NCI-H1105 treated with DMSO at 0.1 percent for 48 hours (cell line): ENCODE measurements at places on chromosomes 13 and 19.

- no peak for DNase-seq
These were observed 2.6 kb upstream of the SULT2B1 start for GRCh38 chr19:48549380-48549779.

DNA sequence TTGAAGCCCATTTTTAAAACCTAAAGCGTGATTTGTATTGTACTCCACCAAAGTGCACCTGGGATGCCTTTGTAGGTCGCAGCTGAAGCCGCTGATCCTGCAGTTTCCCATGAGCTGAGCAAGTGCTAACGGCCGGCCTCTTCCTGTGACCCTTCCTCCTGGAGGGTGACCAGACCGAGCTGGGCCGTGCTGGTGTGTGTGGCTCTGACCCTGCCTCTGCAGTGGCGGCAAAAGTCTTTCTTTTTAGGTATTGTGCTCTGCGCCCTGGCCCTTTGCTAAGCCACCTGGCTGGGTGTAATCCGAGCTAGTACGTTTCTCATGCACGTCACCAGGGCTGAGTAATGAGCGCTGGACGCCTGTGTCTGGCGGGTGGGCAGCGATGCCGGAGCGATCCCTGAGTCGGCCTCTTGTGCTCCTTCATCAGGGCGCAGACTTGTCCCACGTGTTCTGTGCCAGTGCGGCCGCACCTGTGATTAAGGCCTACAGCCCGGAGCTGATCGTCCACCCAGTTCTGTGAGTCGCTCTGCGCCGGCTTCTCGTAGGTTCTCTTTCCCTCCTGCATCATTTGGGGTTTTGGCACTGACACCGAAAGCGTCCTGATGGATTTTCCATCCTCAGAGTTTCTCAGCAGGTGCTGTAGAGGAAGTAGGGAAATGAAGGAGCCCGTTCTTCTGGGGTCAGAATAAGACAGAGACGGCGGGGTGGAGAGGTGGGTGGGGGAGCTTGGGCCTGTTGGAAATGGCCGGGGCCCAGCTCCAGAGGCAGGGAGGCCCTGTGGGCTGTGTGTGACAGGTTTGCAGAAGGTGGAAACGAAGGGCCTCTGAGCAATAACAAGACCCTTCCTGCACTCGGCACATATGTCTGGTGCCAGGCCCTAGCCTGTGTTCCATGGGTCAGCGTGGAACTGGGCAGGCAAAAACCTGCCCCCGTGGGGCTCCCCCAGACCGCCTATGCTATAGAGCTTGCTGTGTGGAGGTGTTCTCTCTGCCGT lies 9.7 kb downstream of the NAXD start:
- no peak for DNase-seq

- DNase-seq = no peak
These were observed 103.9 kb downstream of the LMO7 start for GRCh38 chr13:75740031-75740430.

DNA sequence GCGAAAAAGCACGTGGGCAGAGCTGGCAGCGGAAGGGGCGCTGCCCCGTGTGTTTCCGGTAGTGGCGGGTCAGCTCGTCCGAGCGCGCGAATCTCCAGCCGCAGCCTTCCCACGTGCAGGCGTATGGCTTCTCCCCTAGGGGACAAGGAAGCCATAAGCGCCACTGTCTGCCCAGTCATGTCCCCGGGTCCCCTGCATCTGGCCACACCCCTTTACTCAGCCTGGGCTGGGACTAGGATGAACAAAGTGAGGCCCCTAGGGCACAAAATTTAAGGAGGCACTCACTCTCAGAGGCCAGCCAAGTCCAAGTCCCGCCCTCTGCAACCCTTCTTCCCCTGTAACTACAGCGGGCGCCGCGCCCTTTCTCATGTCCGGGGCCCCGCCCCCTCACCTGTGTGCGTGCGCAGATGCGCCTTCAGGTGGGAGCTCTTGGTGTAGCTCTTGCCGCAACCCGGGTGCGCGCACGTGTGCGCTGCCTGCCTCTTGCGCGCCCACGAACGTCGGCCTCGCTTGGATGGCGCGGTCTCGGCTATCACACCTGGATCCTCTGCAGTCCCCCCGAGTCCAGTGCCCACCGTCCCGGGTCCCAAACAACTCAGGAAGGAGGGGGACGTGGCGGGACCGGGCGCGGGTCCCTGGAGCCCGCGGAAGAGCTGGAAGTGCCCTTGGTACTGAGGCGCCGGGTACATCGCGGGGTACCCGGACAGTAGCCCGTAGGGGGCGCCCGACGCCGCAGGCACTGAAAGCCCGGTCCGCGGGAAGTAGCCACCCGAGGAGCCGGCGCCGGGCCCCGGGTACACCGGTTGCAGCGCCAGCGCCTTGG lies 1.9 kb downstream of the KLF1 start:
- DNase-seq = no peak

DNA sequence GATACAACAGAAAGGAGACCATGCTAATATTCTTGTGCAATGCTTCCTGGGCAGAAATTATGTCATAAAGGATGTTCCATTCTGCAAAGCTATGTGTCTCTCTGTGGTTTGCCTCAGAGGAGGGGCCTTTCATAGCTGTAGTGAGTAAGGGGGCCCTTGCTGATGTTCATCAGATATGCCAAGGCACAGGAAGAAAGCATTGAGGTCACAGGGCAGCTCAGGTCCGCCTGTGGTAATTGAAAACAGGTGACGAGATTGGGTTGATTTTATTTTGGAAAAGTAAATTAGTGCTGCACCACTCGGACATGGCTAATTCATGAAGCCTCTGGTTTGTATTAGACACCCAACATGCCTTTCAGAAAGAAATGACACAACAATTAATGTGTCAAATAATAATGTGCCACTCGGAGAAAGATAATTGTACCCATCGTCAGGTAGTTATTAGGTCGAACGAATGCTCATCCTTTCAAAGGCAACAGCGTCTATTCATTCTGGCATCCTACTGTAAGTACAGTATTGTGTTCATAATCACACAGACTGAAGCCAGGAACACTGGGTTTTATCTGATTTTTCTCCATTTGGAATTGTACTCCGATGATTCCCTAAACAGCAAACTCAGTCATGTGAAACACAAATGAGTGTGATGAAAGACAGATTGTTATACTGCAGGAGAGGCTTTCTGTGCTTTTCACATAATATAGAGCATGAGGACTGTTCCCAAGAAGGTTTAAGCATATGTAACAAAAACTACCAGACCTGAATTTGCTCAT lies 421.6 kb upstream of the KLF12 start:
- DNase-seq = peak; percentile 19

DNA sequence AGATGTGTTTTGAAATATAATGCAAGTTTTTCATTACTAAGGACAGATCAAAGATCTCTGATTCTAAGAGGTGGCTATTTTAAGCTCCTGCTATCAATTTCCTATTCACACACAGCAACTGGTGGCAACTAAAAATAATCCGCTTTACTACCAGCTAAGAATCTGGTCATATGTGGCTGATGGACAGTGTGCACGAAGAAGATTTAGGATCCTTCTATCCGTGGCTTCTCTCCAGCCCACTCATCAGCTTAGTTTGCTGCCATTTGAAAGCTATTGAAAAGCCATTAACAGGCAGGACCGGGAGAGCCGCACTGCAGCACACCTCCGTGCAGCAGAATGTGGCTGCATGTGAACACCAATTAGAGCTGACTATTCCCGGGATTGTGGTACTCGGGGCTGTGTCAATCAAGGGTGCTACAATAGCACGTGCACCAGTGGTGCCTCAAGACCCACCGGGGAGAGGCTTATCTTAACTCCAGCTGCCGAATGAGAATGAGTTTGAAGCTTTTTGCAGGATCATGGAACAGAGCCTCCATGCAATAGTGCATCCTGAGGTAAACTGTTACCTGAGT lies at the start of gene MYO16:
TSS of gene MYO16 (plus strand) at position 431 of the 572 bp plus-strand sequence. CDS start 234 bp downstream, outside the sequence.
- peak; percentile 25 for DNase-seq

GRCh38 chr19:48249502-48250014 lies 6.2 kb downstream of the CARD8 start:
- no peak for DNase-seq

DNA sequence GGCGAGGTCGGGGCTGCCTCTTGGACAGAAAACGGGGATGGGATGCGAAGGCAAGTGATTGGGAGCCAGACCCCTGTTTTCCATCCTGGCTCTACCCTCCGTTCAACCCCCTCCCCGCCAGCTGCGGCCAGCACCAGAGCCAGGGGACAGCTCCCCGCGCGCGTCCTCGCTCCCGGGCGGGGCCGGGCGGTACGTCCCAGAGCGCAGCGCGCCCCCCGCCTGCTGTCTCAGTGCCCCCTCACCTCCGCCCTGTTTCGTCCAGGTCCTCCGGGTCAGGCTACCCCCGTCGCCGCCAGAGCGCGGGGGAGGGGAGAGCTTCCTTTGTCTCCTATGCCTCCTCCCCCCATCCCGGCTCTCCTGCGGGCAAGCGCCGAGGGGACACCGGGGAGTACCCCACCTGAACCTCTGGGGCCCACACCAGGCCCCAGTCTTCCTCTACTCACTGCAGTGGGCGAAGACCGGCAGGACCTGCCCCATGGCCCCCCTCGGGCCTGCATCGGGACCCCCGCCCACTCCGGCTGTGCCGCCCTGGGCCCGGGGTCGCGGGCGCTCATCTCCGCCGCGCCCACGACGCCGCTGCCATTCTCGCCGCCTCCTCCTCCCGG lies 396 bp downstream of the RTN2 start:
- peak; percentile 31 for DNase-seq

GRCh38 chr13:62482351-62482750 lies 1066.7 kb upstream of the PCDH20 start:
- DNase-seq = peak; percentile 98

- DNase-seq = no peak
These were observed 36.0 kb upstream of the SLC7A10 start for GRCh38 chr19:33261511-33262189.

DNA sequence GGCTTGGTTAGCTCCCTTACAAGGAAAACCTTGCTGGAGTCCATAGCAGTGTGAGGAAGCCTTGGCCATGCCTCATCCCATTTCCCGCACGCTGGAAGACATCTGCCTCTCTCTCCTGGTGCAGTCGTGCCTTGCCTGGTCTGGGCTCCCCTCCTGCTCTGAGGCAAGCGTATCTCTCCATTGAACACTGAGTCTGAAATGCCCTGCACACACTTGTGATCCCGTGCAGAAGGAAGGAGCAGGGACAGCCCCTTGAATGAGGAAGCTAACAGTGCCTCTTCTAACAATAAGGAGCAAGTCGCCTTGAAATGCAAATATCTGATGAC lies 407 bp upstream of the ZNF440 start:
- no peak for DNase-seq

DNA sequence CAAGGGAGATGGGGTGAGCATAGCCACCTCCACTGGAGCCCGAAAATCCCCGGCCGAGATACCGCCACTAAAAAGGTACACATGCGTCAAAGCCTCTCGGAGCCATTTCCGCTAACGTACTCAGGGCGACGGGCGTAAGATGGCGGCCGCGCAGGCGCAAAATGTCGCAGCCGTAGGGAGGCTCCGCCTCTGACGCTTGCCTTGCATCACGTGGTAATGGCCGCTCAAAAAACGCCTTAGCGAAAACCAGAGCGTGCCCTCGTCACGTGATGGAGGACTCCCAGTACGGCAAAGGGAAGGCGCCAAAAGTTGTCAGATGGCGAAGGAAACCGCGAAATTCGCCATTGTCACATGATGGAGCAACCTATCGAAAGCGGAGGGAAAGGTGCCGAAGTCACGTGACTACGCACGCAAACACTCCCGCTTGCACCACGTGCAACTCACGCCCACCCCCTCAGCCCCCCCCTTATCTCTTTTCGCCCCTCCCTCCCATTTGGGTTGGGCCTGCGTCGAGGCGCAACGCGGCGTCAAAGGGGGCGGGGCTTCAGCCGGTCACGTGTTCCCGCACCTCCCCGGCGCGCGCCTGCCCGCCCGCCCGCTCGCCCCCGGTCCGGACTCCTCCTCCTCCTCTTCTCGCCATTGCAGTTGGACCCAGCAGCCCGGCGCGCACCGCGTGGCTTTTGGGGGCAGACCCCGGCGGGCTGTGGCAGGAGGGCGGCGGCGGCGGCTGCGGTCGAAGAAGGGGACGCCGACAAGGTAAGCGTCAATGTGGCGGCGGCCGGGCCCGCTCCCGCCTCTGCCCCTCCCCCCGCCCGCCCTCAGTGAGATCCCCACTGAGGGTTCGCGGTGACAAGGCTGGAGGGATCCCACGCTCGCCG lies at the start of gene ILF3:
TSS of gene ILF3 (plus strand) at position 615 of the 878 bp plus-strand sequence. CDS start 16,260 bp downstream, outside the sequence.
- DNase-seq = peak; percentile 100

- no peak for DNase-seq
These were observed 553.7 kb upstream of the PRR20A start for GRCh38 chr13:56586976-56587375.

DNA sequence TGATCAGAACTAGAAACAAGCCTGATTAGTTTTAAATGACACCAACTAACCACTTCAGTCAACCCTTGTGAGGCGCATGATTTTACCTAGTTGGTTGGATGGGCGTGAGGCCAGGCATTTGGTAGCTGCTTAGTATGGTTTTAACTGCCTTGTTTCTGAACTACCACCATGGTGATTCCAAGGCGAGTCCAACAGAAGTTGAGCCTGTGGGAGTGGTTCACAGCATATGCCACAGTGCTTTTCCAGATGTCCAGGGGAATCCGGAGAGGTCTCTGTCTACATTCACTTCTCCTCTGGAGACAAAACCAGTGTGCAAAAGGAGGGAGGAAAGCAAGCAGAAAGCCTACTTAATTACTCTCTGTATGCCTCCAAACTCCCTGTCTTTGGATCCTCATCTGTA lies 524.1 kb downstream of the GPC6 start:
- DNase-seq = no peak

DNA sequence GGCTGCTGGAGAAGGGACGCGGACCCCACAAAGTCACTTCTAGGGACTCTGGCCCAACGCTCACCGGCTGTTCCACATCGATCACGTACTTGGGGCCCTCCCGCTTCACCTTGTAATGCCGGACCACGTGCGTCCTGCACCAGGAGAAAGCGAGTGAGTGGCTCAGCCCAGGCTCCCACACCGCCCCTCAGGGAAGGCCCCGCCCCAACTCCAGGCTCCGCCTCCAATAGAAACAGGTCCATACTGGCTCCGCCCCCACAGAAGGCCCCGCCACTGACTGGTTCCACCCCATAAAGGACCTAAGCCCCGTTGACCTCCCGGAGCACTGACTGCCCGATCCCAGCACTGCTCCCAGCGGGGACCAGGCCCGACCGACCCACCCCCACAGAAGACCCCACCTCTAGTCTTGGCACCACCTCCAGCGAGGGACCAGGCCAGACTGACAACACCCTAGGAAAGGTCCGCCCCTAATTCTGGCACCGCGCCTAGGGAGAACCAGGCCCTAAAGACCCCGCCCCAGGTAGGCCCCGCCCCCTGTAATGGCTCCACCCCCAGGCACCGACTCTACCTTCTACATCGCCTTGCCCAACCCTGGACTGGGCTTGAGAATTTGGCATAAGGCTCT lies 11.3 kb downstream of the STAP2 start:
- DNase-seq = no peak

DNA sequence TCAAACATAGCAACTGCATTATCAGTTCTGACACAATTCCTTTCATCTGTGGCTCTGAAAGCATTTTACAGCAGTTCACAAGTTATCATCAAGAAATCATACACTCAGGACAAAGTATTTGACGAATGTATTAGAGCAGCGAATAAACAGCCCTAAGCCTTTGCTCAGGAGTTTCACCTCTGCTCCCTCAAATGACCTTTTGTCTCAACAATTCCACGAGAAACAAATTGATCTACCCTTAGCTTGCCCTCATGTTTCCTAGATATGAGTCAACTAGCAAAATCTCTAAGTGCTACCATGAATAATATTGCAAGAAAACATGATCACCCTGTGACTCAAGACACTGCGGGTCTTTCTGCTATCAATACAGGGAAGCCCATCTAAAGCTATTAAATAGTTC lies 396.1 kb downstream of the EFNB2 start:
- no peak for DNase-seq
